Activated CD4-positive, CD25-positive, alpha-beta regulatory T cell treated with anti-CD3 and anti-CD28 coated beads, Interleukin-2, amount 50 U/mL, for 72 hours (primary cell): ENCODE measurements at places on chromosomes 4 and X.

DNA sequence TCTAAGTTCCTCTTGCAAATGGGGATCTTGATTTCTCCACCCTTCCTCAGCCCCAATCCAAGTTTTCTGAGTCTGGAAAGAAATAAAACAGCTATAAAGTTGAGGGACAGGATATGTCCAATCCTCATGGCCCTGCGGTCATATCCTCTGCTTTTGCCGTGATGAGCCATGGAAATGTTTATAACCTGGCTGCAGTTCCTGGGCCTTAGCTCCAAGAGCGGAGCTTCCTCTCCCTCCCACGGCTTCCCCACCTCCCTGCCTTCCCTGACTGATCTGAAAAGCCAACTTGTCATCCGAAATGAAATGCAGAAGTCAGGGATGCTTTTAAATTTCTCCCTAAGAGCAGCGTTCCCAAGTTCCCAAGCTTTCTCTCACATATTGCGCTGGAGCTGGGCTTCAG, 221.5 kb upstream of the SFRP2 start:
- no peak for DNase-seq

- DNase-seq = no peak
Measured at GRCh38 chrX:51862920-51863319, 30.5 kb upstream of the MAGED1 start.

DNA sequence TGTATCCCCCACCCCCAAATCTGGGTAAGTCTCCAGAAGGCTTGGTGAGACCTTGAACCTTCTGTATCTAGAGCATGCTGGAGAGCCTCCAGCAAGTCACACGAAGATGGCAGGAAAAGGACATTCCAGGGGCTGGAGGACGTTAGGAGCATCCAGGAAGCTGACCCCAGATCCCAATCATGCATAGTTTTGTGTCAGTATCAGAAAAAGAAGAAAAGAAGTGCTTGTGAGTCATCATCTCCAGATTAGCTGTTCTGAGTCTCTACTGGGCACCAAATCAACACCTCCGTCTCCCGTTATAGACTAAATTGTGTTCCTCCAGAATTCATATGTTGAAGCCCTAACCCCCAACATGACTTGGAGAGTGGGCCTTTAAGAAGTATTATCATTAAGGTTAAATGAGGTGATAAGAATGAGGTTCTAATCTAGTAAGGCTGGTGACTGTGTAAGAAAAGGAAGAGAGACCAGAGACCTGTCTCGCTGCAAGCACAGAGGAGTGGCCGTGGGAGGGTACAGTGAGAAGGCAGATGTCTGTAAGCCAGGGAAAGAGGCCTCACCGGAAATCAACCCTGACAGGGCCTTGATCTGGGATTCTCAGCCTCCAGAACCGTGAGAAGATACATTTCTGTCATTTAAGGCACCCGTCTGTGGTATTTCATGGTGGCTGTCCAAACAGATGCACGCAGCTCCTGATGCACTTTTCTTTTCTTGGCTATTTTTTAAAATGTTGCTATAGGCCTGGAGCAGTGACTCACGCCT, 38.1 kb upstream of the CLDN24 start:
- no peak for DNase-seq

DNA sequence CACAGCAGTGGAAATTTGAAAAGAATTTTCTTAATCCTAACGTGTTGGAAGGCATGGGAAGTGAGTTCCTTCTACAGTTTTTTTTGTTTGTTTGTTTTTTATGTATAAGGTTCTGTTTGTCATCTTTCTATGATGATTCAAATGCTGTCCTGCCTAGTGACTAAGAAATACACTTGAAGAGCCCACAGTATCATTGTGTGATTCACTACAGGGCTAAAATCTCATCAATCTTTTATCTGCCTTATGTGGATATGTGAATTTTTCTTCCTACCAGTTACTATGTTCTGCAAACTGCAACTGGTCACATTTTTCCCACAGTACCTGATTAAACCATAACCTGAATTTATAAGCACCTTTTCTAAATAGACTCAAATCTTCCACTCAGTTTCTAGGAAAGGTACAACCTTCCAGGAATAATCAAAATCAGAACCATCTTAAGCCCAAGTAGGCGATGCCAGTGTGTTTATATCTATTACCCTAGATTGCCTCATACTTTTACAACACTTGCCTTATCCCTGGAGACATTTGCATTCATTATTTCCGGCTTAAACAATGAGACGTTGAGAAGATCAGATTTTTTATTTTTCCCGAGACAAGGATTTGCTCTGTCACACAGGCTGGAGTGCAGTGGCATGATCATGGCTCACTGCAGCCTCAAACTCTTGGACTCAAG, 214.6 kb upstream of the GALNT7 start:
- no peak for DNase-seq

DNA sequence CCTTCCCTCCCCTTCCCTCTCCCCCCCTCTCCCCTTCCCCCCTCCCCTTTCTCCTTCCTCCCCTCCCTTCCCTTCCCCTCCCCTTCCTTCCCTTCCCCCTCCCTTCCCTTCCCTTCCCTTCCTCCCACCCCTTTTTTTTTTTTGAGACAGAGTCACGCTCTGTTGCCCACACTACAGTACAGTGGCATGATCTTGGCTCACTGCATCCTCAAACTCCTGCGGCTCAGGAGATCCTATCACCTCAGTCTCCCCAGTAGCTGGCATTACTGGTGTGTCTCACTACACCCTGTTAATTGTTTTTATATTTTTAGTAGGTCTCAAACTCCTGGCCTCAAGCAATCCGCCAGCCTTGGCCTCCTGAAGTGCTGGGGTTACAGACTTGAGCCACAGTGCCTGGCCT, 66.6 kb downstream of the TBC1D9 start:
- DNase-seq = no peak

DNA sequence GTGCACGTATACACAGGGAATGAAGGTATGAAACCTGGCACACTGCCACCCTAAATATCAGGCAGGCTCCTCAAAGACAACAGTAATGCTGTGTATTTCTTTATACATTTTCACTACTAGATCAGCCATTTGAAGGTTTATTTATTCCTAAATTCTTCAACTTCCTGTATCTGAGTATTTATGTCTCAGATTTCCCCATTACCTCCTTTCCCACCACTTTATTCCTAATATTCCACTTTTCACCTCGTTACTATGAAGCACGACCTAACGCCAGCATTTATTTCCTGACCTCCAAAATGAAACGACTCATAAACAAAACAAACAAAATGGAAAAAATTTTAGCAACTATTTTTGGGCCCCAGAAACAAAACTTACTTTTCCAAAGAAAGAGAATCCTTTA, 69.6 kb downstream of the MAML3 start:
- no peak for DNase-seq

DNA sequence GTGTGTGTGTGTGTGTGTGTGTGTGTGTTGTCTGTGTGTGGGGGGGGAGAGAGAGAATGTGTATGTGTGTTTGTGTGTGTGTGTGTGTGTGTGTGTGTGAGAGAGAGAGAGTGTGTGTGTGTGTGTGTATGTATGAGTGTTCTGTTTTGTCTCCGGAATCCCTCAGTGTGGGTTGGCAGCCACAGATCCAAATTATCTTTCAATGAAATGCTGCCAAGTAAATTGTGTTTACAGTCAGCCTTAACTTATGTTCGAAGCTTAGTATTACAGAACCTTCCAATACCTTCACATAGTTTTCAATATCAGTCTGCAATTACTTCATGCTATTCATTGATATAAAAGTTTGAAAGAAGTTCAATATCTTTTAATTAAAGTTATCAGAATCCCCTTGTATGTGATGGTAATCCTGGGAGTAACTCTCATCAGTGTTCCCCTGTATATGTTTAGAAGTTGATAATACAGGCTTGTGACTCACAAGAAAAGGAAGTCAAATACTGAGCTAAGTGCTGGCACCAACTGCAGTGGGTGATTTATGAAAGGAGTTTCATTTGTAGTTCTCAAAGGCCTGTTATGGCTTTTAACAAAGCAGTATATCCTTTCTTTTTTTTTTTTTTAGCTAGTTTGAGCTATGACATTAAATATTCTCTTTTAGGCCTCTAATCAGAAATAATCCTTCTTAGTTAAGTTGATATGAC, 51.6 kb upstream of the HTR2C start:
- DNase-seq = no peak

GRCh38 chrX:23616361-23616760, 50.9 kb upstream of the PRDX4 start:
- DNase-seq = no peak

DNA sequence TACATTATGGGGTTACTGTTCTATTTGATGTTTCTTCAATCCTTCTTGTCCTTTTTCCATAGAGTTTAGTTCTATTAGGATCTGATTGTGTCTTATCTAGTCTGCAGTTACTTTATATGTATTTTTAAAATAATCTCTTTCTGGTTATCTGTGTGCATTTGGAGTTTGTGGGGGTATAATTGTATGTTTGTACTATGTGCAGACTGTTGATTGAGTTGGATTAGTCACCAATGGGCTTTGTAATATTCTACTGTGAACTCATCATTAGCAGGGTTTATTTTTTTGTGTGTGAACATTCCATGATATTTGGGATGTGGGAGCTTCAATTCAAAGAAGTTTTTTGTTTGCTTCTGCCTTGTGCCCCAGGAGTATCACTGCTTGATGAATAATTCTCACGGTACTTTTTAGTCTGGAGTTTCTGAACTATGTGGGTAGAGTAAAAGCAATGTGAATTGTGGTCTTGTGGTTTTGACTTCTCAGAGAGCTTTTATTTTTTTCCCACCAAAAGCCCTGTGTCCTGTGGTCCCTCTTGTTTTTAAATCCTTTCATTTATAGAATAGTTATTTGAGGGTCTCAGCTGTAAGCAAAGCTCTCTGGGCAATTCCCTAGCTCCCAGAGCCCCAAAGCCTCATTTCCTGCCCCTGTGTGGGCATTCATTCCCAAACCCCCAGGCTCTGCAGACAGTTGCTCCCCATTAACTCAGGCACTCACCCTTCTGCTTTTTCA, 127.8 kb downstream of the PHKA2 start:
- no peak for DNase-seq

- DNase-seq = no peak
Measured at GRCh38 chr4:25162566-25162965, 2.3 kb upstream of the SEPSECS start.

DNA sequence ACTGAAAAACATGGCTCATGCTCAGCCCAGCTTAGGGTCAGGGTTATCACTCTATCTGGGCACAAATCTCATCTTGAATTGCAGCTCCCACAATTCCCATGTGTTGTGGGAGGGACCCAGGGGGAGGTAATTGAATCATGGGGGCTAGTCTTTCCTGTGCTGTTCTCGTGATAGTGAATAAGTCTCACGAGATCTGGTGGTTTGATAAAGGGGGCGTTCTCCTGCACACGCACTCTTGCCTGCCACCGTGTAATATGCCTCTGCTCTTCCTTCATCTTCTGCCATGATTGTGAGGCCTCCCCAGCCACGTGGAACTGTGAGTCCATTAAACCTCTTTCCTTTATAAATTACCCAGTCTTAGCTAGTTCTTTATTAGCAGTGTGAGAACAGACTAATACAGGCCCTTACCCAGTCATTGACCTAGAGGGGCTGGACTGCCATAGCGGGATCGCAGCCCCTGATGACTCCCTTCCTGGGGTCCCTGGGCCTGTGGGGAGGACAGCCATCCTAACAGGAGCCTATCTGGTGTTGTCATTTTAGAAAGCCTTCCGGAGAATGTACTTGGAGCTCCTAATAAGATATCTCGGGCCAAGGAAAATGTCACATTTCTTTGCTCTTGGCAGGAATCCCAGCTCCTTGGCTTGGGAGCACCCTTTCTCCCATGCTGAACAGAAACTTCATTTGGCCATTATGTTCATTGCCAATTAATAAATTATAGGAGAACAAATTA, 112.6 kb downstream of the PHKA2 start:
- no peak for DNase-seq

DNA sequence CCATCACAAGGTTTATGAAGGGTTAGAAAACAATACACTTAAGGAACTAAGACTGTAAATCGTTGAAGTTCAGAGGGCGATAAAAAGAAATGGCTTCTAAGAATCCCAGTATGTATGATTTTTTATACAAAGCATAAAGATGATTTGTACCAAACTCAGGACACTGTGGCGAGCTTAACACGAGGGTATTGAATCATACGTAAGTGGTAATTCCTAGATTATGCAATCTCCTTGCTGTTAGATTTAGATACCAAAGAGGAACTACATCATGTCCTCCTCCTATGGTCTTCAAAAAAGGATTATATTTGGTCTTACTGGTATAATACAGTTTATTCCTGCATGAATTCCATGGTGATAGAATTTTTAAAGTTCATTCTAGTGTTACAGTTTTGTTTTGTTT, 23.9 kb downstream of the NFKB1 start:
- DNase-seq = no peak

- DNase-seq = no peak
Measured at GRCh38 chr4:132526652-132527051, 622.4 kb upstream of the PCDH10 start.

DNA sequence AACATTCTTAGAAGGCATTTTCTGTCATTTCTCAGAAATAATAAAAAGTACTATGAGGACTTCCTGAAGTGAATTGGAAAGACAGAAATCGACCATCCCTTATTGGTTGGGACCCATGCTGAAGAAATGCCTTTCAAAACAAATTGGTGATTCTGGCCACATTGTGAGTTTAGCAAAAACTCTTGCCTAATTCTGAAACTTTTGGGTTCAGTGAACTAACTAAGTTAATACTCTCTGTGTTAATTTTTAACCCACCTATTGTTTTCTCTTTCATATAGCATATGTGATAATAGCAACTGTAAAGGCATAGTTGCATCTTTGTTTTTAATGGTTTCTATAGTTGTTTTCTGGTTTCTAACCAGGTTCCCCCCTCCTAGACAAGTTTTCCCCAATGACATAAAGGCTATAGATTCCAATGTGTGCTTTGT, 129.3 kb upstream of the FAT1 start:
- DNase-seq = no peak

GRCh38 chrX:22135171-22135711, 103.1 kb downstream of the PHEX start:
- no peak for DNase-seq

DNA sequence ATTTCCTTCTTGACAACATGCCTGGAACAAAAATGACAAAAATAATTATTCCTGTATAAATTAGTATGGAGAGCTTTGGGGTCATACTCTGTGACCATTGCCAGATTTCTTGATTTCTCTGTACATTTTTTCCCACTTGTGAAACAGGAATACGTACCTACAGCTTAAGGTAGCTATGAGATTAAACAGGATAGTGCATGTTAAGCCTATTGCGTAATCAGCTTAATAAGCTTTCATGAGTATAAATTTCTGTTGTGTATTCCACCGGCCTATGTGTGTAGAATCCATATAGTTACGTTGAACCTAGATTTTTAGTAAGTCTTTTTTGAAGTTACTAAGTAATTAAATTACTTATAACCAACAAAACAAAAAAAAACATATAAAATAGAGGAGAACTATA, 334.9 kb downstream of the DCTD start:
- no peak for DNase-seq

DNA sequence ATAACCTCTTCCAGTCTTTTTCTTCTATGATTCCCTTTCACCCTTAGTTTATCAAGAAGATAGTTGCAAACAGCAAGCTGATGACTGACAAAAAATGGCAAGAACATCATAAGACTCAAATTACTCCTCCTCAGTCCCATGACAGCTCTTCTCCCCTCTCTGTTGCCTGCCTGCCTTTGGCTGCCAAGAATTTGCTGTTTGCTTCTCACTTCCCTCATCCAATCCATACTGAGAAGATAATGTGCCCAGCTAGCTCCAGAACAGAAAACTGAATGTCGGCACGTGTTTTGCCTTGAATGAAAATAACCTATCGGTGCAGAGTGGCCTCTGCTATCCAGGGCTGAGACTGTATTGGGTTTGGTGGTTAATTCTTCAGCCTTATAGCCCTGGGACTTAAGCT, 192.1 kb downstream of the PPARGC1A start:
- DNase-seq = no peak

GRCh38 chrX:24333371-24333770, 19.5 kb upstream of the SUPT20HL2 start:
- DNase-seq = no peak

GRCh38 chr4:41136456-41136855, 77.9 kb downstream of the APBB2 start:
- DNase-seq = no peak
